ENCODE measurements at places on chromosomes 2 and 18. TPM values are rescaled to one million over a fixed set of nuclear protein-coding genes. Genes with fewer than 3 reads are reported as not detected.

GRCh38 chr2:150076281-150076680 lies 411.2 kb downstream of the RND3 start:
- no peaks in the 10 kb centered on the region for H3K27me3 ChIP-seq
- no peak overlapping the region for H3K27ac ChIP-seq
- H3K4me1 ChIP-seq, result no peaks in the 10 kb centered on the region
- no peak overlapping the region for H3K4me3 ChIP-seq

DNA sequence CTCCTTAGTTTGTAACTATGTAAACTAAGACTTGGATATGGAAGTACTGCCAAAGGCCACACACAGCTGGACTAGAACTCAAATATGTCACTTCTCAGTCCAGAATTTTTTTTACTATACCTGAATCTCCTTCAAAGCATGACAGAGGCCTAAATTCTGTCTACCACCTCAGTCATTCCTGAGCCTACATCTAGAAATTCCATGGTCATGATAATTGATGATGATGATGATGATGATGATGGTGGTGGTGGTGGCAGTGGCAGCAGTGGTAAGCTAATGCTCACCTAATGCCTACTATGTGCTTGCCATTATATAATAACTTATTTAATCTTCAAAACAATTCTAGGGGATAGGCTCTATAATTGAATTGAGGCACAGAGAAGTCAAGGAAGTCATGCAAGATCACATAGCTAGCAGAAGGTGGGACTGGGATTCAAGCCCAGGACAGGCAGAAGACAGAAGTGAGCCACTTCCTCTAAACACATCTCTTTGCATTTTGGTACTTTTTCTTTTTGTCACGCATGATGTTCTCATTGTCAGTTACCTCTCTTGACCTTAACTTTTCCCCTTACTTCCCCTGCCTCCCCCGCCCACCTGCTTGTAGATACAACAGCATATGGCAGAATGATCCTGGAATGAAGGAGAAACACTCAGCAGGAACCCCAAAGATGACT lies 539.3 kb downstream of the TNS1 start:
- no peak overlapping the region for H3K4me3 ChIP-seq
- DNase-seq, result no peak
- H3K36me3 ChIP-seq, result no peaks in the 10 kb centered on the region
- no peaks in the 10 kb centered on the region for H3K4me1 ChIP-seq
- no peak overlapping the region for H3K27ac ChIP-seq

HOXD12 gene
- not detected for total RNA-seq

DNA sequence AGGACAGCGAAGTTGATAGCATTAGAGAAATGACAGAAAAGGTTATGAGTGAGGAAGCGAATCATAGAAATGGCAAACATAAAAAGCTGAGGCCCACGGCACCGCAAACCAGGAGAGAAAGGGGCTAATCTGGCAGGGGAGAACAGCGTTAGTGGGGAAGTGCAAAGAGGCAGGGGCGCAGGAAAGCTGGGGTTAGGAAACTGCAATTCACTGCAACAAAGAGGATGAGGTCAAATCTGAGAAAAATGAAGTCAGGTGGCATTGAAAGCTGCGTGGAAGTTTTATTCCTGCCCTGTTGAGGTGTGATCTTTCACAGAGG lies 653 bp upstream of the ABI2 start:
- no peaks in the 10 kb centered on the region for H3K36me3 ChIP-seq
- peaks cover 14% of the 10 kb centered on the region for H3K4me1 ChIP-seq
- no peaks in the 10 kb centered on the region for H3K27me3 ChIP-seq
- H3K27ac ChIP-seq, result peak overlapping the region; percentile 27

GRCh38 chr18:73992242-73993022 lies 155.2 kb downstream of the FBXO15 start:
- H3K36me3 ChIP-seq, result no peaks in the 10 kb centered on the region
- H3K27me3 ChIP-seq, result no peaks in the 10 kb centered on the region
- no peak overlapping the region for H3K27ac ChIP-seq
- no peaks in the 10 kb centered on the region for H3K4me1 ChIP-seq

KCNK3 gene
- 2.9 TPM for total RNA-seq

GRCh38 chr2:235291461-235291860 lies 202.4 kb upstream of the AGAP1 start:
- H3K4me1 ChIP-seq, result no peaks in the 10 kb centered on the region
- H3K27me3 ChIP-seq, result no peaks in the 10 kb centered on the region
- no peaks in the 10 kb centered on the region for H3K36me3 ChIP-seq
- H3K27ac ChIP-seq, result no peak overlapping the region
- no peak for DNase-seq

GRCh38 chr2:134441153-134441863 lies 187.4 kb downstream of the MGAT5 start:
- no peak overlapping the region for H3K4me3 ChIP-seq
- no peaks in the 10 kb centered on the region for H3K36me3 ChIP-seq
- no peak overlapping the region for H3K27ac ChIP-seq
- H3K27me3 ChIP-seq, result no peaks in the 10 kb centered on the region
- DNase-seq, result peak; percentile 43
- H3K4me1 ChIP-seq, result peaks cover 21% of the 10 kb centered on the region

NUP35 gene
- total RNA-seq, result 12.3 TPM

DNA sequence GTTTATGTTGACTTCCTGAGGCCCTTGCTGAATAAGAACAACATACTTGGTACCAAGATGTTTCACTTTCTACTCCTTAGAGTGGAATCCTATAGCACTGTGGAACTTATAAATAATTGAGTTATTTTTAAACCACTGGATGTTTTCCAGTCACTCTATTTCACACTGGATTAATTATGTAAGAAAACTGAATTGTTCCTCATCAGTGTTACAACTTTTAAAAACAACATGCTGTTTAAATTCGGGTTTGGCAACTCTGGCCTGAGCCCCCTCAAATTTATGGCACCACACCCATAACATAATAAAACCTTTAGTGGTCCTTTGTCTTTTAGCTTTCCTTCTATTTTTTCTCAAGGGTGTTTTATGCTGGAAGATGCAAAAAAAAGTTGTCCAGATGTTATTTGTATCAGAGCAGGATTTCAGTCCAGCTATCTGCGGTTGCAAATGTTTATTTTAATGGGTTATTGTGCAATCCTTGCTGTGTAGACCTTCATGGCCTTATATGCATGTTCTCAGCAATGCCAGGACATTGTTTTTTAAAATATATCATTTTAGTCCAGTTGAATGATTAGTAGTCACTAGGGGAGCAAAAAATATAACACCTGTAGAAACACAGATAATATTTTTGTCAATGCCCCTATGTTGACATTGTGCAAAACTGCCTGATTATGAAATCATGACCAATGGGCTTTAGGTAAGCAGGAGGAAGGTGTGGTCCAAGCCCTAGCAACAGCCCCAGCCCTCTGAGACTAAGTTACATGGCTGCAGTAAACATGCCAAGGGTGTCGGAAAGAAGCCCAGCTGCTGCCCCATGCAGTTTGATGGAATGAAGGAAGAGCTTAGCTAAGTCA lies 638.0 kb upstream of the ZEB2 start:
- no peaks in the 10 kb centered on the region for H3K27me3 ChIP-seq
- H3K4me1 ChIP-seq, result no peaks in the 10 kb centered on the region
- H3K27ac ChIP-seq, result no peak overlapping the region
- no peaks in the 10 kb centered on the region for H3K36me3 ChIP-seq

SERPINB12 gene
- total RNA-seq, result not detected

Measured in spleen (tissue), 13 donors.